ENCODE measurements at places on chromosomes 16 and 17.
A peak's percentile ranks its signal among the peaks of the same experiment; 100 is the strongest.

GRCh38 chr17:10121971-10122707 lies 76.3 kb downstream of the GAS7 start:
- no peak for DNase-seq

DNA sequence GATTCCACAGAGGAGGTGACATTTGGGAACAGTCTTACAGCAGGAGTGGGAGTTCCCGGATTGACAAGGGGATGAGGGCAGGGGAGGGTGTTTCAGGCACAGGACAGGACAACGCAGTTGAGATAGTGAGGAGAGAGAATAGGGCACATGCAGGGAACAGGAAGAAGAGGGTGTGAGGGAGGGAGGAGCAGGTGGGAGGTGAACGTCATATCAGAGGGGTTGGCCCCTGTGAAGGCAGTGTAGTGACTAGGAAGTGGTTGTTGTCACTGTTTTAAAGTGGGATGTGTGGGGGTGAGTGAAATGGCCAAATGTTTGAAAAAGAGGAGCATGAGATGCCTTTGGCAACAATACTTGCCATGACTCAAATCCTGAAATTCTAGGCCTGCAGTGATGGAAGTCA lies 12.2 kb downstream of the PRKCB start:
- no peak for DNase-seq

- no peak for DNase-seq
Measured at GRCh38 chr17:14437176-14437575, 136.3 kb downstream of the HS3ST3B1 start.

GRCh38 chr17:48610282-48611211 lies at the start of gene HOXB7:
HOXB7 (minus strand) TSS chr17:48611017; CDS start chr17:48610918, 99 bp downstream.
- no peak for DNase-seq

- DNase-seq = peak; percentile 69
Measured at GRCh38 chr17:15262291-15263205, 2.6 kb downstream of the PMP22 start.

DNA sequence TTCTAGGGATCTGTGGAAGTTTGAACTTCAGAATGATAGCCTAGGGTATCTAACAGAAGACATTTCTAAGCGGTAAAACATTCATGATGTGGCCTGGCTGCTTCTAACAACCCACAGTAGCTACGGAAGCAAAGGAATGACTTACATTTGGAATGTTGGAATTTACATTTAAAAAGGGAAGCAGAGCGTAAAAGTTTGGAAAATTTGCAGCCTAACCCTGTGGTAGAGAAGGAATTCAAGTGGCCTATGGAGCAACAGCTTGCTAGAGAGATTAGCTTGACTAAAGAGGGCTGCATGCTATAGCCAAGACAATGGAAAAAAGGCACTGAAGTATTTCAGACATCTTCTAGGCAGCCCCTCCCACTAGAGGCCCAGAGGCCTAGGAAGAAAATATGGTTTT lies 50.1 kb downstream of the HNF1B start:
- DNase-seq = no peak

DNA sequence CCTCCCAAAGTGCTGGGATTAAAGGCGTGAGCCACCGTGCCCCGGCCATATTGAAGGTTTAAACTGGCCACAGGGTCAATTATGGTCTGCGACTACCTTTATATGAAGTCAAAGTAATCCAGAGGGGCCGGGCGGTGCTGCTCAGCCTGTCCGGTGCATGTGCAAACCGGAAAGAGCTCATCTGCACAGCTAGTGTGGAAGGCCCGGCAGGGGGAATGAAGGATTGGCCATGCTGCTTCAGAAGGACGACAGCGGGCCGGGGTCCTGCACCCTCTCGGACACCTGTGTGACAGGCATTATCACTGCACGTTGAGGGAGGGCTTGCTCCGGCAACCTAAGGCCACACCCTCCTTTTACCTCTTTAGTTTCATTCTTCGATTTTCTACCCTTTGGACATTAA lies 23.6 kb downstream of the TMEM204 start:
- DNase-seq = no peak

DNA sequence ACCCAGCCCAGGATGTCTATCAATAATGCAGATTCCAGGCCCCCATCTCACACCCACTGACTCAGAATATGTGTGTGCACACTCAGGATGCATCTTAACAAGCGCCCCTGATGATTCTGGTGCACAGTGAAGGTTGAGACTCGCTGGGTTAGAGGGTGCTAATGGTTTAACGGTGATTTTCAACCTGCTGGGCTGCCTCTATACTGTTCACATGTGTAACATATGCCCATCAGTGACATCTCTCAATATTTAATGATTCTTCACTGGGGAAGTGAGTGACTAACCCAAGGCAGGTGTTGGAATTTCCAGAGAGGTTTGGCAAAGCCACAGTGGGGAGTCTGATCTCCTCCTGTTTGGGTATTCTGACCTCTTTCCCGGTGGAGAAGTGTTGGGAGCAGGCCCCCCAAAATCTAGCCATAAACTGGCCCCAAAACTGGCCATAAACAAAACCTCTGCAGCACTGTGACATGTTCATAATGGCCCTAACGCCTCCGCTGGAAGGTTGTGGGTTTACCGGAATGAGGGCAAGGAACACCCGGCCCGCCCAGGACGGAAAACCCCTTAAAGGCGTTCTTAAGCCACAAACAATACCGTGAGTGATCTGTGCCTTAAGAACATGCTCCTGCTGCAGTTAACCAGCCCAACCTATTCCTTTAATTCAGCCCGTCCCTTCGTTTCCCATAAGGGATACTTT lies 4.1 kb upstream of the DOC2B start:
- no peak for DNase-seq

GRCh38 chr16:66695935-66696668 lies 441 bp downstream of the CMTM4 start:
- no peak for DNase-seq

- DNase-seq = no peak
Measured at GRCh38 chr16:21222495-21223337, 10.8 kb upstream of the ANKS4B start.

GRCh38 chr16:10282367-10282766 lies 100.1 kb upstream of the GRIN2A start:
- DNase-seq = no peak

- DNase-seq = peak; percentile 4
Measured at GRCh38 chr17:35969558-35970380, 11.5 kb downstream of the CCL16 start.

DNA sequence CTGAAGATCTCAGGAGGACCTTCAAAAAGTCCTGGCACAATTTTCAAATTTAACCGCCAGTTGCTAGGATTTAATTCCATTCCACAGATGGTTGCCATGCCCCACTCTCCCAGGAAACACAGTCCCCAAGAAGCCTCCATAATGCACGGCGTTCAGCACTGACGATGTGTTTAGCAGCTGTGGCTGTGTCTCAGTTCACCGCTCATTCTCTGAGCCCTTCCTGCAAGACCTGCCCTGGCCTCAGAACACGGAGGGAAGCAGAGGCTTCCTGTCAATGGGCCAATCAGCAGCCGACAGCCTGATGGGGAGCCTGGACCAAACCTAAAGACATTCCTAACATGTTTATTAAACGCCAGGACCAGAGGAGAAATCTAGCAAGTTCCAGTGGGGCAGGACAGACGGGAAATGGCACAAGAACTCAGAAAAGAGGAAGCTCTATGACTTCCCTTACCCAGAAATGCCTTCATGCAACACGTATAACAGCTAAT lies 4.9 kb downstream of the MYLK3 start:
- no peak for DNase-seq

GRCh38 chr17:73531158-73531557 lies 113.1 kb downstream of the SDK2 start:
- DNase-seq = no peak

DNA sequence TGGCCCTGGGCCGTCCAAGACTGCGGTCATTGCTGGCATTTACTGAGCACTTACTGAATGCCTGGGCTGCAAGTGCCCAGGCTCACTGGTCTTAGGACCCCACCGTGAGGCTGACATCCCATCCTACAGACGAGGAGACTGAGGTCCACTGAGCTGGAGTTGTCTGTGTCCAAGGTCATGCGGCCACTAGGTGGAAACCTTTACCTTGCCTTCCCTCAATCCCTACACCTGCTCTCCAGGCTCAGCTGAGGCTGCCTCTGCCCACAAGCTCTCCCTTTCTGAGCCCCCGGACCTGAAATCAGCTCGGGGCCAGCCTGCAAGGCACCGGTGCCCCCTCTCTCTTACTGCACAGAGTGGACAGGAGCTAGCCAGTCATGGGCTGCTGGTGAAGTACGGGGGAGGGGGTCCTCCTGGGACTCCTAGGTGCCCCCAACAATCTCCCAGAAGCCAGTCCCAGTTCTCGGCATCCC lies 1.5 kb downstream of the CASKIN1 start:
- no peak for DNase-seq

- peak; percentile 8 for DNase-seq
Measured at GRCh38 chr17:61551255-61551742, 39.7 kb downstream of the NACA2 start.

DNA sequence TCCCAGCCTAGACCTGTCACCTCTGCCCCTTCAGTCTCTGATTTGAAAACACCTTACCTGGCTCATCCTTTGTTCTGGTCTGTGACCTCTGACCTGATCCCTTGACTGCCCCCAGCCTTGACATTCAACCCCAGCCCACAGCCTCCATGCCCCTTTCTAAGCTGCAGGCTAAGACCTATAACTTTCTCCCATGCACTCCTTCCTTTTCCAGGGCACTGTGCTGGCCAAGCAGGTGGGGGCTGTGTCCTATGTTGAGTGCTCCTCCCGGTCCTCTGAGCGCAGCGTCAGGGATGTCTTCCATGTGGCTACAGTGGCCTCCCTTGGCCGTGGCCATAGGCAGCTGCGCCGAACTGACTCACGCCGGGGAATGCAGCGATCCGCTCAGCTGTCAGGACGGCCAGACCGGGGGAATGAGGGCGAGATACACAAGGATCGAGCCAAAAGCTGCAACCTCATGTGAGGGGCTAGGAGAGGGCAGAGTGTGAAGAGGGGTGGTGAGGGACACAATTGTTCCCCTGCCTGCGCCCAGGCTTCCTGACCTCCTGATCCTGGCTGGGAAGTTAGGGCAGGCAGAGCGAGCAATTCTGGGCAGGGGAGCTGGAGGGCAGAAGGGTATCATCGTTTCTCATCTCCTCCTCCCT lies 3.3 kb downstream of the RND2 start:
- no peak for DNase-seq

DNA sequence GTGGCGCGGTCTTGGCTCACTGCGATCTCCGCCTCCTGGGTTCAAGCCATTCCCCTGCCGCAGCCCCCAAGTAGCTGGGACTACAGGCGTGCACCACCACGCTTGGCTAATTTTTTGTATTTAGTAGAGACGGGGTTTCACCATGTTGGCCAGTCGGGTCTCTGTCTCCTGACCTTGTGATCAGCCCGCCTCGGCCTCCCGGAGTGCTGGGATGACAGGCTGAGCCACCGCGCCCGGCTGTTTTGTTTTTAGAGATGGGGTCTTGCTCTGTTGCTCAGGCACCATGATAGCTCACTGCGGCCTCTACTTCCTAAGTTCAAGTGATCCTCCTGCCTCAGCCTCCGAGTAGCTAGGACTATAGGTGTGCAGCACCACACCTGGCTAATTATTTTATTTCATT lies 27.2 kb downstream of the ZNF750 start:
- DNase-seq = no peak

DNA sequence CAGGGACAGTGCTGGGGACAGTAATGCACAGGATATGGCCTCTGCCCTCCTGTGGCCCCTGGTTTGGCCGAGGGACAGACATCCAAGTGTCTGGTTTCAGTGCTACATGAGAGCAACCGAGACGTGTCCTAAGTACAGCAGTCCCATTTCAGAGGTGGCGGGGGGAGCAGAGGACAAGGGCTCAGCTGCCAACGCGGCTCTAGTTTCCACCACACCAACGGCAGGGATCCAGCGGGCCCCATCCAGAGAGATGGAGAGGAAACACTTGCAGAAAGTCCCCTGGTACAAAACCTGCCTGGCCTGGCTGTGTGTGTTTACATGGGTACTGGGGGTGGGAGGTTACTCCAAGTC lies 125.8 kb upstream of the SMURF2 start:
- DNase-seq = no peak

DNA sequence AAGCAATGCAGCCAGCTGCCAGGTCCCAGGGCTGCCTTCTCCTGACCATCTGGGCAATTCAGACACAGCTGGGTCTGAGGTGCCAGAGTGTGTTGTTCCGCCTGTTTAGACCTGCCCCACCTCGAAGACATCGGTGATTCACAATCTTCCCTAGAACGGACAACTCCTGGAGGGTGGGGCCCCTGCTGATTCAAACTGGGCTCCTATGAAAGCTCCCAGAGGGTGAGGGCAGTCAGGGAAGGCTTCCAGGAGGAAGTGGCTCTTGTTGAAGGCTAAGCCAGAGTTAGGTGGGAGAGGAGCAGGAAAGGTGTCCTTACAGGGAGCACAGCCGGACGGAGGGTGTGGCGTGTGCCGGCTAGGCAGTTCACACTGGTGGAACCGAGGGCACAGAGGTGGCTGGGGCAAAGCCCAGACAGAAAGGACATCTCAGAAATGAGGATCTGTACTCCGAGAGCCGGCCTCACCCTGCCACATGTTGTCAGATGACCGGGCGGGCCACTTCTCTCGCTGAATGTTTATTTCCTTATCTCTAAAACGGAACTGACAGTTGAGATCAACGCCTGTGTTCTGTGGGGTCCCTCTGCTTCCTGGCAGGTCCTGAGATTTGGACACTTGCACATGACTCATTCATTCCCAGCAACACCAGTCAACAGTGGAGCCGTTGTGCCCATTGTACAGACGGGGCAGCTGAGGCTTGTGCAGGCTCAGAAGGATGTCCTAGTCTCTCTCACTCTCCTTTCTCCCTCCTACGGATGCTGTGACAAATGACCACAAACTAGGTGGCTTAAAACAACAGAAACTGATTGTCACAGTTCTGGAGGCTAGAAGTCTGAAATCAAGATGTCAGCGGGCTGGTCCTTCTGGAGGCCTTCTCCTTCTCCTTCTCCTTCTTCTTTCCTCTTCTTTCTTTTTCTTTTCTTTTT lies 26.9 kb upstream of the LITAF start:
- no peak for DNase-seq

GRCh38 chr17:43714465-43715149 lies 44.0 kb downstream of the SOST start:
- no peak for DNase-seq

DNA sequence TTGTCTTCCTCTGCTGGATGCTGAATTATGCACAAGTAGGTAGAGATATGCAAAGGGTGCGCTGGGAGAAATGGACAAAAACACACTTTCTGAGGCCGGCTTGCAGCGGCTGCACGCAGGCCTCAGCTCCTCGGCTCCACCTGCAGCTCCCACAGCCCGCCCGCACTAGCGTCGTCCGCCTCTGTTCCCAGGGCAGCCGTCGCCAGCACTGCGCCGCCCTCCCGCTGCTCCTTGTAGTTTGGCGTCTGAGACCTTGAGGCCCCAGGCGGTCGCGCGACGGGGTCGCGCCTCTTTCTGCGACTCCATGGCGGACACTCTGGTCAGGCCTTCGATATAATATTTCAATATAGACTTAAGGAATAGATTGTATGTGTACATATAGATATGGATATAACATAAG lies 24.8 kb downstream of the SLFN12 start:
- DNase-seq = no peak

GRCh38 chr17:50169121-50169764 lies 3.4 kb downstream of the SGCA start:
- no peak for DNase-seq

GRCh38 chr17:79038545-79039135 lies 14.7 kb downstream of the C1QTNF1 start:
- DNase-seq = peak; percentile 98
